ELR (cell line): ENCODE measurements at places on chromosomes 2 and 18.

GRCh38 chr18:77866351-77866750, 616.7 kb downstream of the GALR1 start:
- no peak for DNase-seq

GRCh38 chr2:45070113-45070652, 60.9 kb upstream of the SIX2 start:
- no peak for DNase-seq

DNA sequence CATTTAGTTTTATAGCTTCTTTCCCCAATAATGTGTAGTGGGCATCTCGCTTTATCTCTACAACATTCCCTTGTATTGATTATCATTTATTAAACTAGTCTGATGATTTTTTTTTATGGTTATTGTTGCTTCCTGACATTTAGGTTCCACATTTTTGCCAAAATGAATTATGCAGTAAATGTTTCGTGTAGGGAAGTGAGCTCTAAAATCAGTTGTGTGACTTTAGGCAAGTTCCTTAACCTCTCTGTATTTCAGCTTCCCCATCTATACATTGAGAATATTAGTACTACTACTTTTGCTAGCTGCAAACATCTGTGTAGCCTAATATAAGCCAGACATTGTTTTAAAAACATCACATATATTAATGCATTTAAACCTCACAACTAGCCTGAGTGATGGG, 22.9 kb downstream of the SOCS6 start:
- no peak for DNase-seq

GRCh38 chr18:29840089-29840488, 1202.5 kb downstream of the DSC3 start:
- DNase-seq, result peak; percentile 87

DNA sequence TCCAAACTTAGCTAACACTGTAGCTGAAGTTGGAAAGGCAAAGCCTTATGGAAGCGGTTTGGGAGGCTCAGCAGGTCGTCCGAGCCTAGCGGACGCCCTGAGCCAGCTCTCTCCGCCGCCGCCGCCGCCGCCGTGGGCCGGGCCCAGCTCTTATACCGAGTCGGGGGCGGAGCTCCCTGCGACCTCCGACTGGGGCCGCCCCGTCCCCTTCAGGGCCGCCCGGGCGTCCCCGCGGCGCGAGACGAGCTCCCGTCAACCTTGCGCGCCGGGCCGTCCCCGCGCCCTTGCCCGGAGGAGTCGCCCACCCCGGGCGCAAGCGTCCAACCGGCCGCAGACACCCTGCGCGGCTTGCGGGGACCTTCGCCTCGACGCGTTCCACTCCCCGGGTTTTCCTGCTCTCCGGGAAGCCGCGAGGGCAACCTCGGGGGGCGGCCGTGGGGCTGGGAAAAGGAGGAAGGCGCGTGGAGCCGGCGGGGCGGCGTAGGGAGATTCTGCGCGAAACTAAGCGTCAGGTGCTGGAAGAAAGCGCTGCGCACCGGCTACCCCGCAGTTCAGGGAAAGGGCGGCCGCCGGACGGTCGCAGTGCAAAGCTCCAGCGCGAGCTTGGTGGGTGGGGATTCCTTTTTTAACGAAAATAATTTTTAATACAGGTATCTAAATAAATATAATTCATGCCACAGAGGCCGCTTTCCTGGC, at the start of gene SLC40A1:
Gene SLC40A1, minus strand, starts transcription at position 129 of the 696 bp plus-strand sequence. CDS start 326 bp downstream, outside the sequence.
- DNase-seq, result peak; percentile 71

DNA sequence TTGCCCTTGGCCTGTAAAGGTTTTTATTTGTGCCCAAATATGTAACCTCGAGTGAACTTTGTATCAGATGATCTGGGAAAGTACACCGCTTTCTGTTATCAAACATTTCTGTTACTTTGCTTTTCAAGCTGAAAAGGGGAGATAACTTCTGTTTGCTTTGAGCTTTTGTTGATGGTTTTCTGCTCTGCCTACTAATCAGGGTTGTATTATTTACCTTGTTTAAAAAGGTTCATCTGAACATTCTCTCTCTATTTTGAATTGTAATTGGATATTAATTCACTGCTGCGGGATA, 79.4 kb downstream of the XRCC5 start:
- no peak for DNase-seq

GRCh38 chr18:41706301-41706700, 248.7 kb upstream of the PIK3C3 start:
- peak; percentile 62 for DNase-seq

DNA sequence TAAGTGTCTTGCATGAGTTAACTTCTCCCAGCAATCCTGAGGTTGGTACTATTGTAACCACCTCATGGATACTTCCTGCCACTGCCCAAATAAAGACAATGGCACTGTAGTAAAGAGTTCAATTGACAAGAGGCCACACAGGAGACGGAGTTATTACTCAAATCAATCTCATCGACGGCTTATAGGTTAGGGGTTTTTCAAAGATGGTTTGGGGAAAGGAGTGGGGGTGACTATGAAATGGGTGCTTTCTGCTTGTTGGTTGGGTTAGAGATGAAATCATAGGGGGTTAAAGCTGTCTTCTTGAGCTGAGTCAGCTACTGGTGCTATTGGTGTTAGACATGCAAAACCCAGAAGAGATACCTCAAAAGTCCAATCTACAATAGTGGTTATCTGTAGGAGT, 1258.0 kb upstream of the ZEB2 start:
- DNase-seq, result no peak

DNA sequence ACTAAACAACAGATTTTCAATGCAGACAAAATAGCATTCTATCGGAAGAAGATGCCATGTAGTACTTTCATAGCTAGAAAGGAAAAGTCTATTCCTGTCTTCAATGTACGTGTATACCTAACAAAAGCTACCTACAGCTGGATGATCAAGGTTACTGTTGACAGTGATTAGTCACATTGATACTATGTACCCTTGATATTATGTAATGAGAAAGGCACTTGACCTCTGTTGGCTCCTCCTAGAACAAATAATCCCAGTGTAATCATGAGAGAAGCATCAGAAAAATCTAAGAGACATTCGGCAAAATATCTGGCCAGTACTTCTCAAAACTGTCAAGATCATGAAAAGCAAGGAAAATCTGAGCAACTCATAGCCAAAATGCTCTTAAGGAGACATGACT, 44.4 kb upstream of the LRRTM4 start:
- DNase-seq, result no peak

- DNase-seq, result peak; percentile 68
Observed at GRCh38 chr2:15092691-15093090, 460.2 kb downstream of the LRATD1 start.

GRCh38 chr2:164954186-164954585, 1.1 kb downstream of the SLC38A11 start:
- DNase-seq, result peak; percentile 13

GRCh38 chr18:12928641-12929040, 19.2 kb upstream of the SEH1L start:
- no peak for DNase-seq

DNA sequence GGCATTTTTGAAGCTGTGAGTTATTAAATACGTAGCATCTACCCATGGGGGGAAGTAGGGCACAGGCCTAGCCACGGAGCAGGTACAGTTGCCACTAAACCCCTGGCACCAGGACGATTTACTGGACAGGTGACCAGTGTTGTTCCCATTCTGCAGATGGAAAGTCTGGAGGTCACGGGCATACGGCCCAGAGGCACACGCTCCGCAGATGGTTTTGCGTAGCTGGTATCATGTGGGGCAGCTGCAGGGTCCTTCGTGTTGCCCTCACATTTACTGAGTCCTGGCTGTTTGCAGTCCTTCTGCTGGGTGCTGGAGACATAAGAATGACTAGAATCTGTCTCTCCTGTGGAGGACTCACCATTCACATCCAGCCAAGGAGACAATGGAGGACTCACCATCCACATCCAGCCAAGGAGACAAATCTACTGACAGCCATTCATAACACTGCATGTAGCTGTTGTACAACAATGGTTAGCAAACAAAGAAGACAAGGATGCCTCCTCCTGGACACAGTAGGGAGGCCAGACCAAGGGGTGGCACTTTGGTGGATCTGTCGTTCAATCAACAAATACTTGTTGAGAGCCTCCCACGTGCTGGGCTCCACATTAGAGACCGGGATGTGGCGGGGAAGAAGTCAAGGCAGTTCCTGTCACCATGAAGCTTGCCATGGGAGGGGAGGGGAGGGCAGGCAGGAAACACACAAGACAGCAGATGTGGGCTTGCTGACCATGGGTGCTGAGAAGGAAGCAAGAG, 24.9 kb downstream of the TWIST2 start:
- no peak for DNase-seq

- no peak for DNase-seq
Observed at GRCh38 chr2:239775623-239776435, 249.3 kb downstream of the NDUFA10 start.

- DNase-seq, result no peak
Observed at GRCh38 chr18:30618567-30618966, 424.0 kb downstream of the DSC3 start.

DNA sequence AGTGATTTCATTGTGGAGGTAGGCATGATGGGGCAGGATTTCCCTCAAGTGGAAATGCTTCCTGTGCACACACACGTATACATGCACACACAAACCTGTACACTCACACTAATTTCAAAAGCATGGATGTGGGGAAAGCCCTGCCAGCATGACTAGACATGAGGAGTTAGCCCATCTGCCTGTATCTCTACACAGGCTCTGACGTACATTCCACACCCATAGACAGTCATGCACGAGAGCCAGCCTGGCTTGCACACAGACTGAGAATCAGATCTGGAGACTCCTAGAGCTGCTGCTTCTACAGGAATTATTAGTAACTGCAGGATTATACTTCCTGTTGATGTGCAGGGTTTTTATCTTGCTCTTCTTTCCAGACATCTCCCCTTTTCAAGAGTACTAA, 27.3 kb upstream of the NFU1 start:
- DNase-seq, result peak; percentile 22

- DNase-seq, result no peak
Observed at GRCh38 chr2:151553-152334, 105.4 kb upstream of the FAM110C start.

GRCh38 chr2:235087832-235088495, 136.1 kb downstream of the SH3BP4 start:
- no peak for DNase-seq

DNA sequence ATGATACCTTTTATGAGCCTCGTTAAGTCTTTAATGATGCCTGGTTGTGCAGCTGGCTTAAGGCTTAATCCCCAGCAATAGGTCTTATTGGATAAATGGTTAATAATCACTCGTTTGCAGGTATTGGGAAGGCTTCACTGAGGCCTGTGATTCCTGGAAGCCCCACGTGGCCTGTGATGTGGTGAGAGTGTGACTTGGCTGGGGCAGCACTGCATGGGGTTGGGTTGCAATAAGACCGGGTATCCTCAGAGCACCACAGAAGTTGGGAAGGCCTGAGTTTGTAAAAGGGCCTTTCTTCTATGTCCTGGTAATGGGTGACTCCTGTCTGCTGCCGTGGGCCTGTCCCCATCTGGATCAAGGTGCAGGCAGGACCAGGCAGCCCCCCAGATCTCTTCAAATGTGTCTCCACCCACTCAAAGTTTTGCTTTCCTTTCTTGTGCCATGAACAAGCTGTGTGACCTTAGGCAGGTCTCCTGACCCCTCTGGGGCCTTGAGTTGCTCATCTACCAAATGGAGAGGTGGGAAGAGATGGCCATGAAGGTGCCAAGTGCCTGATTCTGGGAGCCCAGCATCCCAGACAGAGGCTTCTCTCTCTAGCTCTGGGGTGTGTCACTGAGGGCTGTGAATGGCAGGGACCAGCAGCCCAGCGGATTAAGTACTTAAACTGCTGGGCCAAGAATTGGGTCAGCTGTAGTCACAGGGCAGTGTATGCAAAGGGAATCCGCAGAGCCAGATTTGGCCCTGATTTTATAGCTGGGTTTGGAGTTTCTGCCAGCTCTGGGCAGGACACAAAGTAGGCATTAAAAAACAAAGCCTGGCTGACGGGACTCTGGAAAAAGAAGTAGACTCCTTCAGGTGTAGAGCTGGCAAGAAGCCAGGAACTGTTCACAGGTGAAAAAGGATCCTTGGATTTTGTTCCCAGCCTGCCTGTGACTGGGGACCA, 24.4 kb downstream of the LBH start:
- no peak for DNase-seq

- no peak for DNase-seq
Observed at GRCh38 chr18:79302120-79302519, 93.6 kb upstream of the NFATC1 start.

GRCh38 chr18:3985664-3986063, 469.4 kb downstream of the DLGAP1 start:
- peak; percentile 79 for DNase-seq

- no peak for DNase-seq
Observed at GRCh38 chr2:55986700-55987440, 63.3 kb upstream of the EFEMP1 start.

DNA sequence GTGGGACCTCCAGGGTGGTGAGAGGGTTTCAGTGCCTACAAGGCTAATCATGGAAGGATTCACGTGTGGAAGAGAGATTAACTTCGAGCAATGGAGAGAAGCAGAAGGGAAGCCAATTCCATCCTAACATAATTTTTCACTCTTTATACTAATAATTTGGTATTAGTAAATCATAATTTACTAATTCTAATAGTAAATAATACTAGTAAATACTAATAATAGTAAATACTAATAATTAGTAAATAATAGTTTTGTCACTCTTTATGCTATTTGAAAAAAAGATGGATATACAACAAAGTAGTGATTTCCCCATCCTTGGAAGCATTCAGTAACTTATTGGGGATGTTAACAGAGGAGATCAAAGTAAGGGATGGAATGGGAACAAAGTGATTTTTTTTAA, 6.4 kb upstream of the SAG start:
- no peak for DNase-seq

DNA sequence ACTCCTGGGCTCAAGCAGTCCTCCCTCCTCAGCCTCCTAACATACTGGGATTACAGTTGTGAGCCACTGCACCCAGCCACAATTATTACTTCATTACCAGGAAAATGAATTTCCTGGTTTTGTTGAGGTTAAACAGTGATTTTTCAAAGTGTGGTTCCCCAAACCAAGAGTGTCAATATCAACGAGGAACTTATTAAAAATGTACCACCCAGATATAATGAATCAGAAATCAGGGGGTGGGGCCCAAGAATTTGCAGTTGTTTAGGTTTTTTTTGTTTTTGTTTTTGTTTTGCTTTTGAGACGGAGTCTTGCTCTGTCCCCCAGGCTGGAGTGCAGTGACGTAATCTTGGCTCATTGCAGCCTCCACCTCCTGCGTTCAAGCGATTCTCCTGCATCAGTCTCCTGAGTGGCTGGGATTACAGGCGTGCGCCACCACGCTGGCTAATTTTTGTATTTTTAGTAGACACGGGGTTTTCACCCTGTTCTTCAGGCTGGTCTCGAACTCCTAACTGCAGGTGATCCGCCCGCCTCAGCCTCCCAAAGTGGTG, 94.1 kb downstream of the WDSUB1 start:
- DNase-seq, result no peak

GRCh38 chr2:8389431-8390108, 292.3 kb upstream of the ID2 start:
- no peak for DNase-seq
